Panc1 (cell line): ENCODE measurements at places on chromosomes 3 and 15.

DNA sequence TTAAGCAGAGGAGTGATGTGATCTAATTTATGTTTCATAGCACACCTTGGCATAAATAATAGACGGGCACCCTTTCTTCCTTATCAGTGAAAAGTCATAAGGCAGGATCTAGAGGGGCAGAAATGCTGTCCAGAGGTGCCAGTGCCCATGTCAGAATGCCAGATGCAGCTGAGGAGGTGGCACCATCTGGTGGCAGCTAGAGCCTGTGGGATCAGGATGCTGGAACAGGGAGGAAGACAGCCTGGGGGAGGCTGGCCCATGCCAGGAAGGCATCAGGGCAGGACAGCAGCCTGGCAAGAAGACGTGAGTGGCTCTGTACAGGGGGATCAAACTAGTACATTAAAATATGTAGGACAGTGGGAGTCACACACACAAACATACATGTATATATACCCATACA is 16.5 kb downstream of the MYH15 start:
- DNase-seq, result no peak

GRCh38 chr3:72318504-72319193 is 529.6 kb downstream of the SHQ1 start:
- DNase-seq, result no peak

DNA sequence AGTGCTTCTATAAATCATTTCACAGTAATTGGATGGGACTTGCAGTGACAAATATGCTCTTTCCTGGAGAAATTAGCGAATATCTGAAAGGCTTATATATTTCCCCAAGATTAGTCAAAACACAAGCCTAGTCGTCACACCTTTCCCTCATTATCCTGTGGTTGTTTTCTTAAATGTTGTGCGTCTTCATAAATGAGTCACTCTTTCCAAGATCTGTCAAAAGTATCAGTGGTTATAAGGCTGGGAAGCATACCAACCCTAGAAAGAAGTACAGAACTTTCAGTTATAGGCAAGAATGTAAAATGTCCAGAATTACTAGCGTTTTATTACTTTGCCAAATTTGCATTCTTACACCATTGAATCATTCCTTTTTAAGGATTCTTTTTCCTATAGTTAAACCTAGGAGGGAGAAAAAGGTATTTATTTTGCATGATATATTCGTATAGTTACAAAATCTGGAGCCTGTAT is 33.6 kb downstream of the TMEM212 start:
- no peak for DNase-seq

- no peak for DNase-seq
Measured at GRCh38 chr3:123936400-123936799, 24.6 kb downstream of the CCDC14 start.

DNA sequence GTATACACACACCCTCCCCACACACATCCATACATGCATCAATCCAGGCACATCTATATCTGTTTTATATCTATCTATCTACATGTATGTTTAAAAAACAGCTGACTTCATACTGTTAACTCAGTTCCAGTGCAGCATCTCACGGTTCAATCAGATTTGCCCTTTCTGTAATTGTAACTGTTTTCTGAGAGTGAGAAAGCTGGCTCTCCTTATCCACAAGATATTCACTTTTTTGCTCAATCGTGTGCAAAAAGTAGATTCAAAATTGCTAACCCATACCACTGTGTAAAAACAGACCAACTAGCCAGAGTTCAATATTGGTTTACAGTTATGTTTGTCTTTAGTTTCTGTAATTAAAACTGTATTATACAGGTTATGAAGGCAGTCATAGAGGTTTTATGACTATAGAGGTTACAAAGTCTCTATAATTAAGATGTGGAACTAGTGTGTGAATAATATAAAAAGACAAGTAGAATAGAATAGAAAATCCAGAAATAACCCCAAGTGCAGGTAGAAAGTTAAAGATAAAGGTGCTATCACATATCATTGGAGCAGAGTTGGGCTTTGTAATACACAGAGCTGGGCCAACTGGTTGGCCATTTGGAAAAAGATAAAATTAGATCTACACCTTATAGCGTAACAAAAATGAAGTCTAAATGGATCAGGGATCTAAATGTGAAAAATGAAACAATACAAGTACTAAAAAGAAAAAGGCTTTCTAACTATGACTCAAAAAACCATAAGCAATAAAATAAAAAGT is 20.1 kb upstream of the MCF2L2 start:
- DNase-seq, result no peak

GRCh38 chr15:49301562-49301961 is 121.5 kb upstream of the FGF7 start:
- DNase-seq, result no peak

DNA sequence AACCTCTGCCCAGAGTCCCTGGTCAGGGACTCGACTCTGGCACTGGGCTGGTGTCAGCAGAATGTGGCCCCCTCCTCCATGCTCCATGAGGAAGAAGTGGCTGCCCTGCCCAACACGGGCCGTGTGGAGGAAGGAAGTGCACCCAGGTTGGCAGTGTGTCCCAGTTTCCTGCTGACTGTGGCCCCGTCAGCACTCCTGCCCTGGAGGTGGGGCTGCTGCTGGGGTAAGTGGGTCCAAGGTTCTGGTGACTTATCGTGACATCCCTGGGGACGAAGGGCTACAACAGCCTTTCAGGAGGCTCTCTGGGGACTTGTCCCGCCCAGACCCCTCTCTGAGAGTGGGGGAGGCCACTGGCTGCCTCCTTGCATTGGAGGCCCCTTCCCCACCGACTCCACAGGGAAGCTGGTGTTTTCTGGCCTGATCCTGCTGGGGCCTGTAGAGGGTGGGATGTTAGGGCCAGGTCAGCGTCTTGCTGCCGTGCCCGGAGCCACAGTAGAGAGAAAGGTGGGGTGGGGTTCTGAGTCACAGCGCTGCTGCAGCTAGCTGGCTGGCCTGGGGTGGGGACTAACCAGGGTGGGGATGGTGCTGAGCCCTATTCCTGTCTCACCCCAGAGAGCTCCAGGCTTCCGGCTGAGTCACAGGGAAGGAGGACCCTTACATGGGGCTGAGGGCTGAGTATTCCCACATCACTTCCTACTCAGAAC is 10.5 kb downstream of the SEMA4B start:
- DNase-seq, result no peak

DNA sequence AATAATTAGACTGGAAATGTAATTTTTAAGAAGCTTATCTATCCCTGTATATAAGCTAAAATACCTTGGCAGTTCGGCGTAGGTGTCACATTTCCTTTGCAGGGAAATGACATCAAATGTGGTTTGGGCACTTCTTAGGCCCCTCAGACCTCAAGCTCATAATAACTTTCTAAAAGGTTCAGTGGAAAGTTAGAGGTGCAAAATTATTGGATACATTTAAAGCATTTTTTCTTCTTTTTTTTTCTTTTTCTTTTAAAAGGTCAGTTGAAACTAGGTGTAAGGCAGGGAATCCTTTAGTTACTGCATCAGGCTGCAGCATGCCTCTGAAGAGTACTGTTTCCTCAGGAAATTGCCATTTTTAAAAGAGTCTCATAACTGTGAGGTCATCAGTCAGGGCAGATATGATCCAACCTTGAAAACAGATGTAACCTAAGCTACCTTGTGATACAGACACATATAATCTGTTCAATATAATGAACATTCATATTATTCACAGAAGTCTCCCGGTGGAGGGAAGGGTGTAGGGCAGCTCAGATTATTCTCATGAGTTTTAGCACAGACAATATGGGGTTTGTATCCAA is 4.8 kb downstream of the SACM1L start:
- DNase-seq, result no peak

DNA sequence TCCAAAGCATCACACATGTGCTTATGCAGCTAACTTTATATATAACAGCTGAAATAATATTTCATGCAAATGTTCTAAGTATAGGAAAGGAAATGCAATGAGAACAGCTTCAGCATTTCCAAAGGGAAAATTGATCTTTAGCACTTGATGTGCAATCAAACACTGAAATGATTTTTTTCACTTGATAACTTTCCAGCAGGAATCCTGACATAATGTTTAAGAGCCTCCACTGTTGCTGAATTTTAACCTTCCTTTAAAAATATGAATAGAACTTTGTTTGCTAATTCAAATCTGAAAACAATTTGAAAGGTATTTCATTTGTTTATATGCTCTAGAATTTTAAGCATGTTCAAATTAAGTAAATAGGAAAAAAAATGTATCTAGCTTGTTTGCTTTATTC is 96.9 kb upstream of the STRIT1 start:
- no peak for DNase-seq

DNA sequence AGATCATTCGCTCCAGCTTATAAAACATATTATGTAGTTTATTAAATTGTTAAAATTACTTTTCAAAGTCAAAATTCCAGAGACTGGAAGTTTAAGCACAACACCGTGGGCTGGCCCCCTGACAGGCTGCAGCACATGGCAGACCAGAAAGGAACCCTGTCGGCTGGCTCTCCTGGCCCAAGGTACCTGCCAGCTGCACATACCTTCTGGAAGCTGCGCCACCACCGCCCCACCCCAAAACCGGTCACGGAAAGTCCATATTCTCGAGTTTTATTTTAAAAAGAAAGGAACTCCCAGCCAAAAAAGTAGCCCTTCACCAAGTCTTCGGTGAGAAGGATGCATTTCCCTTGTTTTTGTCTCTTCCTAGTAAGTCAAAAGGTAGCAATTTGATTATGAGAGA is 94.6 kb downstream of the FOXP1 start:
- DNase-seq, result no peak

DNA sequence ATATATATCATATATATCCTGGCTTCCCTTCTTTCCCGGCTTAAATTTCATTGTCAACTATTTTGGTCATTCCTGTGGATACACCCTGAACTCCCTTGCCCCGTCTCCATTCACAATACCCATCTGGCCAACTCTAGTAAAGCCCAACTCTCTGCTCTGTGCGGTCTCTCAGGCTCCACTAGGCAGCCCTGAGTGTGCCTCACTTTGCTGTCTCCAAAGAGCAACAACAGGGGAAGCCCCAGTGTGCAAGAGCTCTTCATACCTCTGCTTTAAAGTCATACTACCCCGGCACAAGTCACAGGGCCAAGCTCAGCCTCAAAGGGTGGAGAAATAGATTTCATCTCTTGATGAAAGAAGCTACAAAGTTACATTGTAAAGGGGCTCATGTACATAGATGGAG is 18.9 kb upstream of the FEM1B start:
- DNase-seq, result no peak

- no peak for DNase-seq
Measured at GRCh38 chr3:52277071-52277964, 1.1 kb downstream of the WDR82 start.

GRCh38 chr3:100403362-100404249 is 2.3 kb downstream of the LNP1 start:
- DNase-seq, result no peak

DNA sequence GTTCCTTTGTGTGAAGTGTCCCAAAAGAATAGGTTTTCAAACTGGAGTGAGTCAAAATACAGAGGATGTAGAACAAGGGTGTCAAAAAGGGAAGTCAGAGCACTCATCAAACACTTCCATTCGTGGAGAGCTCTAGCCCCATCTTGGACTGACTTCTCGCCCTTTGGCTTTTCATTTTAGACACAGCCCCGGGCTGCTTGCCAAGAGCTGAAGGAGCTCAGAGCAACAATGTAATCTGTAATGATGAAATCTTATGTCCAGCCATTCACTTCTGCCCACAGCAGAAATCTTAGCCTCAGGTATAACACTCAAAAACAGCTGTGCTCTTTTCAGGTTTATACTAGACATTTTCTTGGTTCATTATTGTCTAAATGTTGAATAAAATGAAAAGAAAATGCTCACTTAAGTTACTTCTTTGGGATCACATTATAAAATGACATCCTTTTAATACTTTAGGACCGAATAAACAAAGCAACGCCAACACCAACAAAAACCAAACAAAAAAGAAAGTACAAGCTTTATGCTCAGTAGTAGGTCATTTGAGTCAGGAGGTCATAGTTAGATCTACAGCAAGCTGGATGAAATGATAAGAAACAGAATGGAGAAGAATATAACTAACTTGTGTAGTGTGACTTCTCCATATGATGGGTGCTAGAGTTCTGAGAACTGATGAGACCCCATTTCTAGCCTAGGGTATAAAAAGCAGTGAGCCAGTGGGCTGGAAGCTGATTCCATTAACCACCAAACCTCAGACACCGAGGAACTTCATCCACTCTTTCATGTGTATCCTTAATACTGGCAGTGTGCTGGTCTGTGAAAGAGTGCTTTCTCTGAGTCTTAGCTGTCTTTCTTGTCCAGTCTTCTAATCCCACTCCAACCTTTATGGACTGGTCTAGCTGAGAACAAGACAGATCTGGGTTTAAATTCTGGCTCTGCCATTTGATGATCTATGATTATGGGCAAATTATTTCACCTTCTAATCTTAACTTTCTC is 131.8 kb upstream of the SLC7A14 start:
- no peak for DNase-seq

GRCh38 chr3:64970634-64971033 is 282.8 kb upstream of the ADAMTS9 start:
- no peak for DNase-seq

DNA sequence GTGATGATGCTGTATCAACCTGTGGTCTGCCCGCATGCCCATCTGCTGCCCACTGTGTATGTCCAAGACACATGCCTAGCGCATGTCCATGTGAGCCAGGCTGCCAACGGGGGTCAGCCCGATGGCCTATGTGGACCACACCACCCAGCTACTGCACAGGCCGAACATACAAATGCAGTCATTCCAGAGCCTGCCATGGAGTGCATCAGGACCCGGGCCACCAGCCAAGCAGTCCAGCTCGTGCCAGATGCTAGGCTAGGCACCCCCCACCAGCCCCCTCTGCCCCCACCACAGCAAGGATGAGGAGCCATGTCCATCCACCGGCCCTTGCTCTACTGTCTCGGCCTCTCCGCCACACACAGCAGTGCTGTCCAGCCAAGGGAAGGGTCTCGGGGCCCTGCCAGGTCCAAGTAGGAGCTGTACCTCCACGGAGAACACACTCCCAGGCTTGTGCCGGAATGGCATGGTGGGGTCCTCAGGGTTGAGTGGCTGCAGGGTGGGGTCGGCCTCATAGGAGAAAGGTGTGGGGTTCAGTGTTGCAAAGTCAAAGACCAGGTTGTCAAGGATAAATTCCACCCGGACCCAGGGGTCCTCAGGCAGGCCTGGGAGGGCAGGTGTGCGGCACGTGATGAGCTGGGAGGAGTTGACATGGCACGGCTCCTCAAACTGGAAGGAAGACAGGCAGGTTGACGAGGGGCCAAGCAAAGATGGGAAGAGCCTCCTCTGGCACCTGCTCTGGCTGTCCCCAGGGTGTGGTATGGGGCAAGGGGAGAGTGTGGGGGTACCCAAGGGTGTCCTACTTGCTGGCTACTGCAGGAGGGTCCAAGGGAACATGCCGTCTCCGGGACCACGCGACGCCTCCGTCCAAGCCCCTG is 15.3 kb downstream of the PLXNB1 start:
- no peak for DNase-seq

GRCh38 chr15:84003791-84004503 is 231.6 kb upstream of the GOLGA6L4 start:
- DNase-seq, result no peak

DNA sequence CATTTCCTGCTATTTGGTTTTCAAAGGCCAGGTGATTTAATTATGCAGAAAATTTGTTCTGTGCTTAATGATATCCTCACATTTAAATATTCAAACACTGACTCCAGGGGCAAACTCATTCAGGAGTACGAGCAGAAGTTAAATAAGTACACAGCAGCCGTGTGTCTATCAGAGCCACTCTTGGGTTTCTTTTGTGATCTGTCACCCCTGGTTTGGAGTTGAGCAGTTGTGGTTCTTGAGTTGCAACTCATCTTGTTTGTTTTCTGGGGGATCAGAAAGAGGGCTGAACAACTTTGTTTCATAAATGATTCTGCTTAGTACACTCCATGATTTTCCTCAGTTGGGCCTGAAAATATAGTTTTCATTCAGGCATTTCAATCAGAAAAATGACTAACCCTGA is 25.7 kb upstream of the PPP4R2 start:
- no peak for DNase-seq

GRCh38 chr3:15409774-15410173 is 17.6 kb downstream of the METTL6 start:
- no peak for DNase-seq

GRCh38 chr3:152352554-152352953 is 83.8 kb downstream of the MBNL1 start:
- no peak for DNase-seq
